H4 (cell line): ENCODE measurements at places on chromosomes 1 and 21. TPM values are rescaled to one million over a fixed set of nuclear protein-coding genes. Genes with fewer than 3 reads are reported as not detected.

Gene THEM4
- 9.3 and 11.3 TPM in 2 replicates for total RNA-seq

GRCh38 chr21:46126309-46127238 is 28.7 kb downstream of the COL6A2 start:
- DNase-seq, result no peak

Gene HPCAL4
- total RNA-seq, result 0.46 and 0.74 TPM in 2 replicates

DNA sequence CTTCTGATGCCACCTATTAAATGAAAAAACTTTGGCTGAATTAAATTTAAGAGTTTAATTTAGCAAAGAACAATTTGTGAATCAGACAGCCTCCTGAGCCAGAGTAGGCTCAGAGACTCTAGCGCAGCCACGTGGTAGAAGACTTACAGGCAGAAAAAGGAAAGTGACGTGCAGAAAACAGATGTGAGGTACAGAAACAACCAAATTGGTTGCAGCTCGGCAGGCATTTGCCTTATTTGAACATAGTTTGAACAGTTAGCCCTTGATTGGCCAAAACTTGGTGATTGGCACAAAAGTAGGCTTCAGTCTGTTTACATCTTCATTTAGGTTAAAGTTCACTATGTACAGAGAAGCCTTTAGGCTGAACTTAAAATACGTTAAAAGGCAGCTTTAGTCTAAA is 22.9 kb downstream of the TCP10L start:
- peak; percentile 26 for DNase-seq

GRCh38 chr1:151043163-151043562 is 4.4 kb upstream of the C1orf56 start:
- no peak for DNase-seq

Gene TMEM61
- 0.17 TPM in 1 of 2 replicates, not detected in the other for total RNA-seq

Gene YIPF1
- 45.0 and 53.8 TPM in 2 replicates for total RNA-seq

DNA sequence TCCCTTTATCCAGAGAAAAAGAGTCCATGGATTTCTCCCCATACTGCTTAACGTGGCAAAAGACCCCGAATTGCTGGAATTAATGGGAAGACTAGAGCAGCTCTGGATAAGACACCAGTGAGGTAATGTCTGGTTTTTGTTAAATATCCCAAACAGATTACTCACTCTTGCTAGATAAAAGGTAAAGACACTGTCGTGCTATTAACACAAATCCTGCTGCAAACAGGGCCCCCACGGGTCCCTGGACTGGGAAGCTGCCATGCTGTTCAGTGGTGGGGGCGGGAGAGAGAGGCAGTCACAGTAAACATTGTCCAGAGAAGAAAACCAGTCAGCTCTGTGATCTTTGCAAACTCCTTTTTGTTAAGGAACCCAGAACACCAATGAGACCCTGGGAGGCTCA is 15.2 kb upstream of the SRP9 start:
- DNase-seq, result peak; percentile 52

DNA sequence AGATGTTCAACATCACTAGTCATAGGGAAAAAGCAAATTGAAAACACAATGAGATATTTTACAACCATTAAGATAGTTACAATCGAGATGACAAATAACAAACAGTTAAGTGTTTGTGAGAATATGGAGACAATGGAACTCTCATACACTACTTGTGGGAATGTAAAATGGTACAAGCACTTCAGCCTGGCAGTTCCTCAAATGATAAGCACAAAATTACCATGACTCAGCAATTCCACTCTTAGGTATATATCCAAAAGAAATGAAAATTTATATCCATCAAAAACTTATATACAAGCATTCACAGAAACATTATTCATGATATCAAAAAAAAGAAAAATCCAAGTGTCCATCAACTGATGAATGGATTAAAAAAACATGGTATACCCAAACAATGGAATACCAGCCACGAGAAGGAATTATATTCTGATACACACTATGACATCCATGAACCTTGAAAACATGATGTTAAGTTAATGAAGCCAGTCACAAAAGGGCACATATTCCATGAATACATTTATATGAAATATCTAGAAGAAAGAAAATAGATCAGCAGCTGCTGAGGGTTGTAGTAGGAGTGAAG is 76.4 kb downstream of the EVI5 start:
- no peak for DNase-seq

GRCh38 chr21:16608209-16608830 is 878.5 kb downstream of the USP25 start:
- peak; percentile 9 for DNase-seq

- no peak for DNase-seq
Measured at GRCh38 chr21:16573578-16573977, 843.8 kb downstream of the USP25 start.

- DNase-seq, result peak; percentile 71
Measured at GRCh38 chr1:94069919-94070285, 51.0 kb downstream of the ABCA4 start.

Gene EPHB2
- 55.5 and 70.9 TPM in 2 replicates for total RNA-seq

GRCh38 chr1:197144570-197145325 is 1.7 kb downstream of the ASPM start:
- DNase-seq, result no peak

DNA sequence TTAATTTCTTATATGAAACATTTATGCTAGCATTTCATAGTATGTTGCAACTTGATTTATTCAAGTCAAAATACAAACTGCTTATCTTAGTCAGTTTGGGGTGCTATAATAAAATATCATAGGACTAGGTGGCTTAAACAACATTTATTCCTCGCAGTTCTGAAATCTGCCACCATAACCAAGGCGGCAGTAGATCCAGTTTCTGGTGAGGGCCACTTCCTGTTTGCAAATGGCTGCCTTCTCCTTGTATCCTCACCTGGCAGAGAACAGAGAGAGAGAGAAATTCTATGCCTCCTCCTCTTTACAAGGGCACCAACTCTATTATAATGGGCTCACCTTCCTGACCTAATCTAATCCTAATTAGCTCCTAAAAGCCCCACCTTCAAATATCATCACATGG is 76.1 kb upstream of the RGS2 start:
- DNase-seq, result peak; percentile 37

- DNase-seq, result peak; percentile 42
Measured at GRCh38 chr1:100866041-100866900, 28.4 kb downstream of the EXTL2 start.

Gene LCE3E
- total RNA-seq, result not detected in 2 replicates
